ENCODE measurements at places on chromosomes 12 and 14. TPM values are rescaled to one million over a fixed set of nuclear protein-coding genes. Genes with fewer than 3 reads are reported as not detected.

The MAP3K9 gene
- total RNA-seq = 6.4 TPM

DNA sequence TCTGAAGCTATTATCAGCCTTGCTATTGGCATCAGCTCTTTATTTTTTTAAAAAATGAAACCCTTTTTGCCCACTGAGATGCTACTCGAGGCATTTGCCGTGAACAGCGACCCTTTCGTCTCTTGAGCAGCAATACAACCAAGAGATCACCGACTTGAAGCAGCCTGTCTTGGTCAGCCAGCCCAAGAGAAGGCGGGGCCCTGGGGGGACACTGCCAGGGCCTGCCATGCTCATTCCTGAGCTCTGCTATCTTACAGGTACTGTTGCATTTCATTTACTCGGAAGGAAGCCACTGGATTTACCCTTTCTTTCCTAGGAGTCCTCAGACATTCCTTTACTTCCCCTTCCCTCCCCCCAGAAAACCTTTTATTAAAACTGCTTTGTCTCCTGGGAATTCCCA lies 16.7 kb downstream of the PIWIL1 start:
- no peak for DNase-seq

DNA sequence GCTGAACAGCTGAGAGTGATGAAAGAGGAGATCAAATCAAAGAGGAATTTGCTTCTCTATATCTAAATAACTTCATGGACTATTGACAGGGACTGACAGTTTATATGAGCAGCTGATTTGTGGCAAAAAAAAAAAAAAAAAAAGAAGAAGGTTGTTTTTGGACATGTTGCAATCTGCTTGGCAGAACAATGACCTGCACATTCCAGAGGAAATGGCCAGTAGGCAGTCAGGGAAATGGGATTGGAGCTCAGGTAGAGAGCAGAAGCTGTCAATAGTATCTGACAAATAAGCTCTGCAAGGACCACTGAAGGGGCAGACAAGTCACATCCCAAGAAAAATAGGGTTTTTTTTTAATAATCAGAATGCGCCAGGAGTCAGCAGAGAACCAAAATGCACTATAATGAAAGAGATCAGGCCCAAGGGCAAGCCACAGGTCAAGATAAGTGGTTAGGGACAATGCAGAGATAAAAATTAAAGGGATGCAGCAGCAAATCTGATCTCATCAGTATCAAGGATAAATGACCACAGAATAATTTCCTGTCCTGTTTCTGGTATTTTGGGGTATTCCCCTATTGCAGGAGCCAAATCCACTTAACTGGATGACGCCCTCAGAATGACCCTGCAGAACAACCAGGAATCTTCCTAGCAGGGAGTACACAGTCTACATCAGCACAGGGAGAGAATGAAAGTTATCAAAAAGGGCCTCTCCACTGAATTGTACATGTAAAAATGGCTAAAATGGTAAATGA lies 22.6 kb upstream of the DUSP16 start:
- no peak for DNase-seq

- no peak for DNase-seq
These were observed 223.8 kb downstream of the VRK1 start for GRCh38 chr14:97021001-97021400.

- peak; percentile 68 for DNase-seq
These were observed 1.8 kb upstream of the RNASE4 start for GRCh38 chr14:20682435-20683124.

GRCh38 chr12:30796313-30796780 lies 41.6 kb upstream of the CAPRIN2 start:
- no peak for DNase-seq
